ENCODE measurements at places on chromosomes 5 and 9.

DNA sequence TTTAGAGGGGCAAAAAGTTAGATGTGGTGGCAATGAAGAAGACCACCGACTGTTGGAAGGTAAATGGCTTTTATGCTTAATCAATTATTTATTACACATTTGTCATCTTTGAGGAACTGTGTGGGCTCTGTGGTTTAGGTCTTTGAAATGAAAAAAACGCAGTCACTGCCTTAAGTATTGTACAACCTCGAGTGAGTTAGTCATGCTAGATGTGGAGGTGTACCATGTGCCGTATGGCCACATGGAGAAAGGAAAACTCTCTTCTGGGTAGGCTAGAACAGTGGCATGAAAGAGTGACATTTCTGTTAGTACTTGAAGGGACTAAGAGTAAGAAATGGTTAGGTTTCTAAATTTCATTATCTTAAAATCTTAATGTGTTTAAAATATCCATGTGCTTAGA, 166.1 kb downstream of the HACD4 start:
- DNase-seq: no peak

GRCh38 chr5:75601996-75602395, 9.3 kb upstream of the ANKDD1B start:
- DNase-seq: no peak

DNA sequence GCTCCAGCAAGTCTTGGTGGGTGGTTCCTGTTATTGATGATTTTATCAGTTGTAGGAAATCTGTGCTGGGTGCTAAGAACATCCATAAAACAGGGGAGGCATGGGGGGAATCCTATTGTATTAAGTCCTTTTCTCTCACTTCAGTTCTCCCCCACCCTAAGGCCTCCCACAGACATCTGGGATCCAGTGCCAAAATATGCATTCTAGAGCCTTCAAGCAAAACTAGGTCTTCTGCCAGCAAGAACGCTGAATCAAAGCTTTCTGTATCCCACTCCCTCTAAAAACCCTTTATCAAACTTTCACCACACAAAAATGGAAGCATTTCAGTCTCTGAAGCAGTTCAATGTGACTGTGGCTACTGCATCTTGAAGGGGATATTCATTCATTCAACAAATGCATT, 281.9 kb downstream of the GAS1 start:
- no peak for DNase-seq

DNA sequence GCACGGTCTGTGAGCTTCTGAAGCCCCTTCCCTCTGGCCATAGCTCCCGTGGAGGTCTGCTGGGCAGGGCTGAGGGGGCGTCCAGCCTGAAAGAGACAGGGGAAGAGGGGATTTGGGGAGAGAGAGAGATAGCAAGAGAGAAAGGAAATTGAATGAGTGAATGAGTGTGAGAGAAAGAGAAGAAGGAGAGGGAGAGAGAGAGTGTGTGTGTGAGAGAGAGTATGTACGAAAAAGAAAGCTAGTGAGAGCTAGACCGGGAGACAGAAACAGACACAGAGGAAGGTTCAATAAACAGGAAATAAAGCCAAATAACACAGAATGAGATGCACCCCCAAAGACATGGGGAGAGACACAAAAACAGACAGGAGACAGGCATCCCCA, 37.4 kb downstream of the PAX5 start:
- no peak for DNase-seq

GRCh38 chr5:77180167-77181081, 30.1 kb upstream of the PDE8B start:
- no peak for DNase-seq

- DNase-seq: no peak
These were observed 6.9 kb downstream of the TAF7 start for GRCh38 chr5:141313711-141314110.

DNA sequence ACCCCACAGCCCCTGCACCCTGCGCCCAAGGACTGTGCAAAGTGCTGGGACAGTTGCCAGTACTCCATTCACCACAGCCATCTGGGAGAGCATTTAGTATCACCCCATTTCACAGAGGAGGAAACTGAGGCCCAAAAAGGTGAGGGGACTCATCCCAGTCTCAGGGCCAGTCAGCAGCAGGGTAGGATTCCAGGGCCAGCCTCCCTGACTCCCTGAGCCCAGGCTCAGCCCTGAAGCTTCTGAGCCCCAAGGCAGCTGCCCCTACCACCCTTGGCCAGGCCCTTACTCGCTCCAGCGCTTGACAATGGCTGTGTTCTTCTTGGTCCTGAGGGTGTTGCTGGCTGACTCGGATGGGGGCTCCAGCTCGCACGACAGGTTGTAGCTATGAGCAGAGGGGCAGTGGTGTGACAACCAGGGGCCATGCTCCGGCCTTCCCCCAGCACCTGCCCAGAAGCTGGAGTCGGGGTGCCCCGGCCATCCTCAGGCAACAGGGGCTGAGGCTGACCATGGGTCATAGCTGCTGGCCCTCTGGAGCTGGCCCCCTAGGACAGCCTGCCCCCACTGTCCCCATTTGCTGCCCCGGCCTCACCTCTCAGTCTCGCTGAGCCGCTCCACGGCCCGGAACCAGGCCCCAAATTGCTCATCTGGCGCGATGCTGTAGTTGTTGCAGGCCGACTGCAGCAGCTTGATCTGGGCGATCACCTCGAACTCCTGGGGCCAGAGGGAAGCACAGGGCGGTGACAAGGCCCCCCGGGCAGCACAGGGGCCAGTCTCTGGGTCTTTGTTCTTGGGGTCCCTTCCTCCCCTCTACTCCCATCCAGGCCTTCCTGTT, 18.6 kb downstream of the RALGDS start:
- DNase-seq: no peak
